ENCODE measurements at places on chromosomes 5 and 9.

GRCh38 chr5:56601641-56602071 is 213.7 kb upstream of the MAP3K1 start:
- DNase-seq, result no peak

DNA sequence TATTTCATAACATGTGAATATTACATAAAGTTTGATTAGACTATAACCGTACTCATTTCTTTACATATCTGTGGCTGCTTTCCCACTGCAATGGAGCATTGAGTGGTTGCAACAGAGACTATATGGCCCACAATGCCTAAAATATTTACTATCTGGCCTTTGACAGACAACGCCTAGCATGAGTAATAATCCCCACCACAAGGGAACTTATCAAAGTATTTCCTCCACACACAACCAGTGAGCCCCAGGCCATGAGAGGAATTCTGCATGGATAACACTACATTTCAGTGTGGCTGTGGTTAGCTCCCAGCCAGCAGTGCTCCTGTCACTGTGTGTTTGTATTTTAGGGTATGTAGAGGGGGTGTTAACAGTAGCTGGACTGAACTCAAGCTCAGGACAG is 54.8 kb downstream of the FAM81B start:
- no peak for DNase-seq

- no peak for DNase-seq
Measured at GRCh38 chr5:173823721-173824567, 64.2 kb upstream of the CPEB4 start.

GRCh38 chr5:1515921-1516571 is 7.7 kb downstream of the LPCAT1 start:
- no peak for DNase-seq

DNA sequence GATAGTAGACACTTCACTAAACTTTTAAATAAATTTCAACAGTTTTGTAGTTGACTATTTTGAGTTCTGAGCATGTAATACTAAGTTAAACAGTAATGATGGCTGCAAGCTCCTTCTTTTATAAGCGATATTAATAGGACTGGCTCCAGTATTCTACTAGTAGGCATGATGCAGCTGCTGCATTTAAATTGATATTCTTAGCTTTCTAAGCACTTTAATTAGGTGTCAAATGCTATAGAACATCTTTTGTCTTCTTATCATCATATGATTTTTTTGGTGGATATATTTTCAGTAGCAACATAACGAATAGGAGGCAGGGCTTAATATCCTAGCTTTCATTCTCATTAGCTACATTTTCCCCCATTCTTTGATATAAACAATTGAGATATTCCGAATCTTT is 141.1 kb downstream of the FBXO4 start:
- no peak for DNase-seq

- DNase-seq, result no peak
Measured at GRCh38 chr5:142939006-142939405, 168.8 kb downstream of the ARHGAP26 start.

DNA sequence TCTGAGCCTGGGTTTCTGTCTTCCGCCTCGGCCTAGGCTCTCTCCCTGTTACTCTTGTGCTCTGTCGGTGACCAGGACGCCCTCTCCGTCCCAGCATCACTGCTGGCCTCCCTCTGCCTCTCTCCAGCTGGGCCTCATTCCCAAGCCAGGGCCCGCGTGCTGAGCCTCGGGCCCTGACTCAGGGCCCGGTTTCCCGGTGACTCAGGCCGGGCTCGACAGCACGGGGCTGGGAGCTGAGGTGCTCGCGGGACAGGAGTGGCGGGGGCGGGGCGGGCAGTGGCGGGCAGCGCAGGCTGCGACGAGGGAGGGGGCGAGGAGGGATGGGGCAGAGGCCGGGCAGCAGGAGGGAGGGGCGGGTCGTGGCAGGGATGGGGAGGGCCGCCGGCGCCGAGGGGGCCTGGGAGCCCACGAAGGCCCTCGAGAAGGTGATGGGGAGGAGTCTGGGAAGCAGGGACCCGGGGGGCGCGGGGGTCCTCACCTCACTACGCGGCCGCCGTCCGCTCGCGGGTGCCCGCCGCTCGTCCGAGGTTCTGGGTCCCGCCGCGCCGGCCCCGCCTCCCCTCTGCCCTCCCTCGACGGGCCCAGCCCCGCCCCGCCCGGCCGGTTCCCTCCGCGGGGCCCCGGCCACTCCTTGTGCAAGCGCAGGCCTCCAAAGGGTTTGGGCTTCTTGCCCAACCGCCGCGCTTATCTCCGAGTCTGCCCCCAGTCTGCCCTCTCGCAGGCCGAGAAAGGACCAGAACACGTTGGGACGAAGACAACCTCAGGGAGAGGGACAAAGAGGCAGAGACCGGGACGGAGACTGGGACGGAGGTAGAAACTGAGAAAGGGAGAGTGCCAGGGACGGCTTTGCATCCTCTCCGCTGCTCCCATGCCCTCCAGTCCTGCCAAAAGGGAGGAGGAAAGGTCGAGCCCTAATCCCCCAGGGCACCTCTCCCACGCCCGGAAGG is at the start of gene ARAP3:
ARAP3 (minus strand) TSS at position 536 of the 947 bp plus-strand sequence. CDS start 1,744 bp downstream, outside the sequence.
- DNase-seq, result peak; percentile 41

DNA sequence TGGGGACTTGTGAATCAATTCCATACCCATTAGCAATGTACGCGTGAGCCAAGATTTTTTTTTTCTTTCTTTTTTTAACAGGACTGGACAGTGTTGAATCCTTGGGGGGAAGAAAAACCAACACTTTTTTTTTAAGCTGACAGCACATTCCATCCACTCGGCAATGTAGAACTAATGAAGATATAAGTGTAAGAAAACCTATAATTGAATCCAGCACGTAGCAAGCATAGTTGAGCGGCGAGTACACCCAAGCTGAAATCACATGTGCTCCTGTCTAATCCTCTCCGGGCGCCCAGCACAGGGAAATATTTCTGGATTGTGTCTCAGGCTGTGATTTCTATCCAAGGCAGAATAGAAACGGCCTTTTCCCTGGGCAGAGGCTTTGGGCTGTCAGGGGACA is 118.2 kb downstream of the BOD1 start:
- DNase-seq, result no peak

- DNase-seq, result no peak
Measured at GRCh38 chr5:36576721-36577120, 29.7 kb upstream of the SLC1A3 start.

DNA sequence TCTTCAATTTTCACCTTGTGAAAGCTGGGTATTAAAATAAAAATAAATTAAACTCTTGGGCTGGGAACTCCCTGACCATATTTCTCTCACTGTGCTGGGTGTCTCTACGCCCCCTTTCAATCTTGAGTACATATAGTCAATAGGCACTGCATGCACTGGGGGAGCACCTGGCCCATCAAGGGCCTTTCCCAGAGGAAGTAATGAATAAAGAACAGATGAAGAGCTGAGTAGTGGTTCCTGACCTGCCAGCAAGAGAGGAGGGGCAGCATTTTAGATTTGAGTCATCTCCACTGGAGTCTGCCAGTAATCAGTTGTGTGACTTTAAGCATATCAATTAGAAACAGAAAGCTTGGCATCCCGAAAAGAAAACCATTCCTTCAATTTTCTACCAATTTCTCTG is 6.2 kb downstream of the MAPKAP1 start:
- peak; percentile 24 for DNase-seq
